ENCODE measurements at places on chromosomes 2 and 18. TPM values are rescaled to one million over a fixed set of nuclear protein-coding genes. Genes with fewer than 3 reads are reported as not detected.

Gene MARS2
- 7.5 TPM for total RNA-seq

Gene STPG4
- total RNA-seq = not detected

Gene SGPP2
- 19.0 TPM for total RNA-seq

Gene DUSP19
- total RNA-seq = 12.1 TPM

Gene LAMA3
- total RNA-seq = 4.1 TPM

Gene BUB1
- total RNA-seq = 0.87 TPM

Gene SAG
- not detected for total RNA-seq

Gene EFR3B
- total RNA-seq = 4.1 TPM

Gene B3GNT2
- 14.9 TPM for total RNA-seq

Gene LBX2
- 0.43 TPM for total RNA-seq

Gene GPR55
- total RNA-seq = not detected

Gene GPD2
- 18.7 TPM for total RNA-seq

GRCh38 chr2:5391362-5391761 lies 300.8 kb upstream of the SOX11 start:
- DNase-seq = peak; percentile 76

DNA sequence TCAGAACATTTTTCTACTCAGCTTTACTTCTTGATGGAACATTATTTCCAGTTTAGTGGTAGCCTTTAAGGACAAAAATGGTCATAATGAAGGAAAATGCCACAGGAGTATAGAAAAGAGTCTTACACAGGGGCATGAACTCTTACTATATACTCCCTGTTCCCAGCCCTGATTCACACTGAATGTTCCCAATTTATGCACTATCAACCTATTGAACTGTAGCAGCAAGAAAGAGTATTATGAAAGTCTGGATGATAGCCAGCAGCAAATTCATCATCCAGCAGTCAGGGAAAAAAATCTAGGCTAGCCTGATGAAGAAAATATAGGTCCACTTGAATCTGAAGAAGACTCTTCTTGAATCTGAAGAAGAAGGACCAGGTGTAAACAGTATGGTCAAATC lies 1170.3 kb upstream of the CHAC2 start:
- DNase-seq = no peak

DNA sequence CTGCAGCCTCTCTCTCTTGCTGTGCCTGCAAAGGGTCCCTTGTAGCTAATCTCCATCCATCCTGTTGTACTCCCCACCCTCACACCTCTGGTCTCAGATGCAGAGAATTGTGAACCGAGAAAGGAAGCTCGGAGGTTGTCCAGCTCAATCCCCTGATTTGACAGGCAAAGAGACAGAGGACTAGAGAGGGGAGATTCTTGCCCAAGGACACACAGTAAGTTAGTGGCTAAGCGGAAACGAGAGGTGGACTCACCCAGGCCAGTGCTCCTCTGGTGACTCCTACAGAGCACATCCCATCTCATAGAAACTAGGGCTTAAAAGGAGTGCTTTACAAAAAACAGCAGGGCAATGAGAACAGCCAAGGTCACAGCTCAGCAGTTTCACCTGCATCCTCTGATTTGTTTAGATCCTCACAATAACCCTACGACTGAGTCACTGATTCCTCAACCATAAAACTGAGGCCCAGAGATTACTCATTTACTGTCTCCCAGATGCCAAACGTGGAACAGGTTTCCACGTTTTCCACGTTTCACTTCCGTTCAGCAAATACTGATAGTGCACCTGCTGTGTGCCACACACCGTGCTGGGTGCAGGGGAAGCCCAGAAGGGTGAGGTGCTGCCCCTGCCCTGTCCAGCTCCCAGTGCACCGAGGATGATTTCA lies 22.1 kb downstream of the EHD3 start:
- no peak for DNase-seq

DNA sequence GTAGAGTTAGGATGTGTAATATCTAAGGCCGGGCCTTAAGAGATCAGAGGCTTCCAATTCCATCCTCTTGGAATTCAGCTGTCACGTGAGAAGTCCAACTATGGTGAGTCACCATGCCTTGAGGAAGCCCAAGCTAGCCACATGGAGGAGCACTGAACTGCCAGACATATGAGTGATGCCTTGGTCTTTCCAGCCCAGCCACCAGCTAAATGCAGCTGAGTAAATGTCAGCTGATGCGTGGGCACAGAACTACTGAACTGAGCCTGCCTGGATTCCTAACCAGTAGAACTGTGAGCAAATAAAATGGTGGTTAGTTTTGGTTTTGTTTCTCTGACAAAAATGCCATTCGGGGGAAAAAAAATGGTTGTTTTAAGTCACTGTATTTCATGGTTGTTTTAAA lies 153.7 kb upstream of the SERTAD2 start:
- DNase-seq = no peak

DNA sequence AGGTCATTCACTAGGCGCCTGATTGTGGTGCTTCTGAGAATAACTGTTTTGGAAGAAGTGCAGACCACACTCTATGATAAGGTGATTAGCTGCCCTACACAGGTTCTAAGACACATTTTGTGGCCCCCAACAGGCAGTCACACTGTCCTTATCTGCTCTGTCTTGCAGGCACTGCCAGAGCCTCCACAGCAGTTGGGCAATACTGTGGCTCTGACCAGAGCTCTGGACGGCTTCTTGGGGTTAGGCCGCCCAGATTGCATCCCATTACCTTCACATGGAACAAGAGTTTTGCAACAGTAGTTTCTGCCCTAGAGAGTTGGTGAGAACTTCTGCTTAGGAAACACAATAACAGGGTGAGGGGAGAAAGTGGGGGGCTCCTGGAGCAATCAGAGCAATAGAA lies 22.7 kb downstream of the RUFY4 start:
- no peak for DNase-seq

GRCh38 chr2:70431716-70432347 lies 121.8 kb downstream of the TGFA start:
- no peak for DNase-seq

- no peak for DNase-seq
These were observed 44.9 kb upstream of the BAZ2B start for GRCh38 chr2:159661286-159661685.

- DNase-seq = no peak
These were observed 69.7 kb downstream of the PRKCE start for GRCh38 chr2:45721150-45721549.

DNA sequence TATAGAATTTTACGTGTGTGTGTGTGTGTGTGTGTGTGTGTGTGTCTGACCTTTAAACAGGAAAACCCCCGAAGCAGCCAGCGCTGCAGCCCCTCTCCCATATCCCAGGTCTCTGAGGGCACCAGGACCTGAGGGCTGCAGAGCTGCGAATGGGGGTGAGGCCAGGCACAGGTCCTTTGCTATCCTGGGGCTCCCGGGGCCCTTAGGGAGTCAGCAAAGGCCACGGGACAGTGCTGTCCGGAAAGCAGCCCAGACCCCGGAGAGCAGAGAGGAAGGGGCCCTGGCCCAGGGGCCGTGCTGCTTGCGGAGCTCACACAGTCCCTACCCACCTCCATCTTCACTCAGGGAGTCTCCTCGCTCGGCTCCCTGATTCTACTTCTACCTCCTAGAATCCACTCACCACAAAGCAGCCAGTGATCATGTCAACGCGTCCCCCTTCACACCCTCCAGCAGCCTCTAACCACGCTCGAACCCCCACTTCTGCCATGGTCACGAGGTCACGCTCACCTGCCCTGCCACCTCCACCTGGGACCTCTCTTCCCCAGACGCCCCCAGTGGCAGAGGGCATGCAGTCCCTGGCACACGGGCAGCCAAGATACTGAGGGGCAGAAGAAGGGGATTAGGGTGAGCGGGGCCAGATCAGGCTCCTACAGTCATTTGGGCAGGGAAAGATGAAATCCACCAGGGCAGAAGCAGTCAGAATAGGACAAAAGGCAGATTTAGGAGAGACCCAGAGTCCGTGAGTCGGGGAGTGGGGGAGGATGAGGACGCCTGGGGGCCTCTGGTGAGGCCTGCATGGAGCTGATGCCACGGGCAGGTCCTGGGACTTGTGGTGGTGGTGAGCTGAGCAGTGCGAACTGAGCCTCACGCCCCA lies 86.7 kb downstream of the USP40 start:
- DNase-seq = no peak

DNA sequence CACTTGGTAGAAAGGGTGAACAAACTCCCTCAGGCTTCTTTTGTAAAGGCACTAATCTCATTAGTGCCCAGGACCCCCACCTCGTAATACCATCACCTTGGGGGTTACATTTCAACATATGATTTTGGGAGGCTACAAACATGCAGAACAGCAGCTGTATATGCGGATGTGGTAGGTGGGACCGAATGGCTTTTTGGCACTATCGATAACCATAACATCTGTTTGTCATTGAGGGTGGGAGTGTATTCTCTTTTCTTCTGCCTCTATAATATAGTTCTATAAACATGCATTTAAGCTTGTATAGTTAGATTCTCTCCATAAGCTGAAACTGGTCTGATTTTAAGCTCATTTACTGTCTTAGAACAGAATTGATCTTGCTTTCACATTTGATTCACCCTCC lies 239.1 kb upstream of the BOD1L2 start:
- DNase-seq = no peak

DNA sequence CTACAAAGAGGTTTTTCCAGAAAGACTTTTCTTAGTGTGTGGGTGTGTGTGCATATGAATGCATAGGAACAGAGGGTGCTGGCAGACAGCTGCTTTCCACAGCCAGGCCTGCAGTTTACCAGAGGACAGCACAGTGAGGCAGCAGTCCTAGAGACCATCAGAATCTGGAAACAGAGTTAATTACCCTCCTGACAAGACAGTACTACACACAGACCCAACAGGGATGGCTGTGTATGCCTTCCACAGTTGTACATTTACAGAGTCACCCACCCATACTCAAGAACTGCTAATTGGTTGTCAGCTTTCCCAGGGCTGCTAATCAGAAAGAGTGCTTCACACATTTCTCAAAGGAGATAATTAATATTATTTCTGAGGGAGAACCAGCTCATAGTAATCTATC lies 104.7 kb downstream of the FEZ2 start:
- no peak for DNase-seq

DNA sequence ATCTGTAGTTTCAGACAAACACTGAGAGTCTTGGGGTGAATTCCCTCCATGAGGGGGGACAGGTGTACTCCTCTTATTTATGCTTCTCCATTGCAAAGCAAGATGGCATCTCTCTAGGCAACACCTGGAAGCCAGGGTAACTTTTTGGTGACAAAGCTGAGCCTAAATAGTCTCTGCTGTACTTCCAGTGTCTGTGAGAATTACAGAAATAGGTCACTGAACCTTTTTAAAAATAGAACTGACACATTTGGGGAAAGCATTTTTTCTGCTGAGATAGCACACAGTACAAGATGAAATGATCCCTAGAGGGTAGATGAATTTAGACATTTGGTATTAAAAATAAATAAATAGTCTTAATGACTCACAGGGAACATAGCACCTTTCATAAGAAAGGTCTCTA lies 71.7 kb upstream of the SP3 start:
- no peak for DNase-seq

DNA sequence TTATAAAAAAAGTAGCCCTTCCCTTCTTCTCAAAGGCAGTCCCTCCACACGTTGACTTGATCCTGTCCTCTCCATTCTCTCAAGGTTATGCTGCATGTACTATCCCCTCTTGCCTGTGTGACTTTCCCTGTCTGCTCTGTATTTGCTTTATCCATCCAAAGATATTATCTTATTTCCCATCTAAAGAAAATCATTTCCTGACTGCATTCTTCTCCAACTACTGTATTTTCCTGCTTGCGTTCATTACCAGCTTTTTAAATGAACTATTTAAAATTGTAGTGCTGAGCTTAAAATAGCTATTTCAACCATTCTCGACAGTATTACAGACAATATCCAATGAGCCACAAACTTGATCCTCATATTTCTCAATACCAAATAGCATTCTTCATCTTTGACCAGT lies 716.0 kb upstream of the REG3G start:
- no peak for DNase-seq

DNA sequence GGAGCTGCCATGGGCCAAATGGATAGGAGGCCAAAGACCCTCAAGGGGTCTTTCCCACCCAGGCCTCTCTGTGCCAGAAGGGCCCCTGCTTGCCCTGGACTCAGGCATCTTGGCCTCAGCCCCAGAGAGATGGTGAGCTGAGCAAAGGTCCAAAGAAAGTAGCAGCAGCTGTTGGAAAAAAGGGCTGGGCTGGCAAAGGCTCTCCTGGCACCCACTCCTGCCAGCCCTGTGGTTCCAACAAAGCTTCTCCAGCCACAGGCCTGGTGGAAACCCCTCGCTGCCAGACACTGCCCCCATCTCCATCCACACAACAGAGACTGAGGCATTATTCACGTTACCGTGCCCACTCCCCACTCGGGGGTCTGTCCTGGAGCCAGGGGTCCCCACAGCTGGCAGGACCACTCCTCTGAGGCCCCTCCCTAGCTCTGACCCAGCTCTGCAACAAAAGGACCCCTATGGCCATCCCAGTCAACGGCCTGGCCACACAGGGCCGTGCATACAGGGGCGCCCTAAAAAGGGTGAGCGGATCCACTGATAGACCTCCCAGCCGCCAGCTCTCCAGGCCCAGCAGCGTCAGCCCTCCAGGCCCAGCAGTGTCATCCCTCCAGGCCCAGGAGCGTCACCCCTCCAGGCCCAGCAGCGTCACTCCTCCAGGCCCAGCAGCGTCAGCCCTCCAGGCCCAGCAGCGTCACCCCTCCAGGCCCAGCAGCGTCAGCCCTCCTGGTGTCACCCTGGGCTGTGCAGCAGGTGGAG lies 10.1 kb downstream of the BIN1 start:
- peak; percentile 59 for DNase-seq

DNA sequence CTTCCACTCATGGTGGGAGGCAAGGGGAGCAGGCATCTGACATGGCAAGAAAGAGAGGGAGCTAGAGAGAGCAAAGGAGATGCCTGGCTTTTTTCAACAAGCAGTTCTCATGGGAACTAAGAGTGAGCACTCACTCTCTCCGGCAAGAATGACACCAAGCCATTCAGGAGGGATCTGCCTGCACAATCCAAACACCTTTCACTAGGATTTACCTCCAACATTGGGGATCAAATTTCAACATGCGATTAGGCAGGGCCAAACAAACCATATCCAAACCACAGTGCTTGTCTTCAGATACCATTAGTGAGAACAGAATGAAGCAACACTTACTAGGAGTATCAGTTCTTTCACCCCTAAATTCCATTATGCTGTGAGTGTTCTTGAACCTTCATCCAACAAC lies 77.3 kb downstream of the FIGN start:
- DNase-seq = no peak

- peak; percentile 77 for DNase-seq
These were observed 796 bp downstream of the SPIRE1 start for GRCh38 chr18:12656938-12657683.

- no peak for DNase-seq
These were observed 247.3 kb upstream of the SP5 start for GRCh38 chr2:170467568-170468422.

- no peak for DNase-seq
These were observed 1.2 kb downstream of the NEMP2 start for GRCh38 chr2:190533175-190533967.

- no peak for DNase-seq
These were observed 249.8 kb upstream of the ATP5MC3 start for GRCh38 chr2:175431101-175431946.

GRCh38 chr2:165952741-165953211 lies 800 bp downstream of the TTC21B start:
- DNase-seq = no peak

- DNase-seq = no peak
These were observed 475.3 kb downstream of the ARHGAP15 start for GRCh38 chr2:143604566-143604959.

GRCh38 chr18:80168982-80169381 lies 59.9 kb downstream of the ADNP2 start:
- DNase-seq = no peak

GRCh38 chr18:14784133-14784532 lies 36.2 kb downstream of the ANKRD30B start:
- no peak for DNase-seq

- DNase-seq = no peak
These were observed 94.1 kb downstream of the CSRNP3 start for GRCh38 chr2:165563468-165564225.

- no peak for DNase-seq
These were observed 71.7 kb downstream of the GALNT14 start for GRCh38 chr2:31066551-31066950.
